ENCODE measurements at places on chromosomes 3 and 15.
A peak's percentile ranks its signal among the peaks of the same experiment; 100 is the strongest.

DNA sequence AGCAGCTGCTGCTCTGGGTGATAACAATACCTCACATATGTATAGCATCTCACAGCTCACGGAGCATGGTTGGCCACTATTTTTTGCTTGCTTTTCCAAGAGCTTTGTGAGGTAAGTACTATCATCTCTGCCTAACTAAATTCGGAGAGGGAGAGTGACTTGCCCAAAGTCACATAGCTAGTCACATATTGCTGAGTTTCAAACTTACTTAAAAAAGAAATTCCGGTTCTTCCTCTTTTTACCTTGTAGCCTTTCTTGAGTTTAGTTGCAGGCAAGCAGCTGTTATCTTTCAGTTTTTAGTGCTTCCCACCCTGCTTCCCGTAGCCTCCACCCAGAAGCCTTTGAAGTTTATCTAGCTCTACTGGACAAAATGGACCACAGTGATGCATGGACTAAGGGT, 309.2 kb downstream of the PDCD6IP start:
- DNase-seq: no peak

DNA sequence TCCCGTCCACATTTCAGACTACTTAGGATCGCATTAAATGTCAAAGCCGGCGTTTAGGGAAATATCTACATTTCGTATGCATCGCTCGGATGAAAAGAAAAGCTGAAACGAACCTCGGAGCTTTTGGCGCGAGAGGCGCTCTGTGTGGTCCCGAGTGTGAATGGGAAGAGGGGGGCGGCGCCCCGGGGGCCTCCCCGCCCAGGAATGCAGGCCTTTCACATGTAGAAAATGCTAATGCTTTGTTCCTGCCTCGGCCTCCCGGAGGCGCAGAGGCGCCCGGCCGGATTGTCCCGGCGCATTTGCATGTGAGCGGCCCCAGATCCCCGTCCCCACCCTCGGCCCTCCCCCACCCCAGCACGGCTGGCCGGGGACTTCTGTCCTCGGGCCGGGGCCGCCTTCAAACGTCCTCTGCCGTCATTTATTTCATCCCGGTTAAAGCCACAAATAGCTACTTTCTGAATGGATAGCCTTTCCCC, 37.0 kb upstream of the TRIM71 start:
- peak; percentile 43 for DNase-seq

- DNase-seq: no peak
Measured at GRCh38 chr3:171240504-171240835, 213.9 kb upstream of the SLC2A2 start.

DNA sequence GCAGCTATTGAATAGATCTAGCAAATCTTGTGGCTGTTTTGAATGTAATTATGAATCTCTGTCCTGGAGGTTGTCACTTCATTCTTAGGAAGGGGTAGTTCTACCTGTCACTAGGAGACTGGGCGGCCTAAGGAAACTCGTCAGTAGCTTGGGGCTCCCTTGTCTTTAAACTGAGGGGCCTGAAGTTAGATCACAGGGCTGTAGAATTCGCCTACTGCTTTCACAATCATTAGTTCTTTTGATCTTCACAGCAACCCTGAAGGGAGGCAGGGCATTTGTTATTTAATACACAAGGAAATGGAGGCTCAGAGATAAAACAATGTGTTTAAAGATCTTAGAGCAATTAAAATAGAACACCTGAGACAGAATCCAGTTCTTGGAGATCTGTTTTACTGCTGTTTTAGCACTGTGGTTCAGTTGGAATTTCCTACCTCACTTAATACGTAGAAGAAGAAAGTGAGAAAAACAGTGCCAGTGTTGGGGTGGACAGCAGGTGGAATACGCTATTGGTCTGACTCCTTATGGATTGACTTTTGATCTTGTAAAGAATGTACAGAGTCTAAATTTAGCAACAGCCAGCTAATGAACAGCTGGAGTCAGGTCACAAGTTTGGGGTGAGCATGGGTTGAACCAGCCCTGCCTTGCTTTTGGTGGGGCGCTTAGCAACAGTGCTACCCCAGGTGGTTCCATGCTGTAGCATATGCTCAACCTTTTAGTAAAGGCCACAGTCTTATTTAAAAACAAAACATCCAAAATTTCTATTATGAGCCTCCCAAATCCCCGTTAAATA, 71.4 kb upstream of the BHLHE40 start:
- DNase-seq: no peak

GRCh38 chr3:144127700-144128099, 156.1 kb downstream of the DIPK2A start:
- no peak for DNase-seq

GRCh38 chr15:67613708-67614107, 71.2 kb downstream of the MAP2K5 start:
- no peak for DNase-seq

DNA sequence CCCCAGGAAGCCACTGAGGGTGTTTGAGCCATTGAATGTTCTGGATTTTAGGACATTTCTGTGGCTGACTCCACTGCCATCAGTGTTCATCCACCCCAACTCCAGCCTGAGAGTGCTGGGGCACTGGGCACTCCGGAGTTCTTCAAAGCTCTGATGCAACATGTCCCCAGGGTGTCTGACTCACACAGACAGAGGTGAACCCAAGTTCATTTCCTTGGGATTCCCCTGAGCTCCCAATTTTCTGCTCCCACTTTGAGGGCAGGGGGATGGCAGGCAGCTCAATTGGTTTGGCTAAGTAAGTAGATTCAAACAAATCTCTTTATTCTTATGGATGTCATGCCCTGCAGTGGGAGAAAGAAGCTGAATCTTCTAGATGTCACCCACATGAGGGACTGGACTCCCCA, 2.2 kb downstream of the STRA6 start:
- no peak for DNase-seq

All from DMS53 (cell line).